ENCODE measurements at places on chromosomes 11 and 22. TPM values are rescaled to one million over a fixed set of nuclear protein-coding genes. Genes with fewer than 3 reads are reported as not detected.

The CABP7 gene
- polyA plus RNA-seq: 0.16 TPM

The DUSP18 gene
- 11.2 TPM for polyA plus RNA-seq

The CSRP3 gene
- polyA plus RNA-seq: 0.41 TPM

The MFNG gene
- 3.3 TPM for polyA plus RNA-seq

The LRRC4C gene
- polyA plus RNA-seq: 1.1 TPM

The PHF21B gene
- 0.10 TPM for polyA plus RNA-seq

The OR8G1 gene
- polyA plus RNA-seq: not detected

The YPEL1 gene
- polyA plus RNA-seq: 3.1 TPM
